ENCODE measurements at places on chromosomes 5 and 9.

GRCh38 chr9:1173211-1173610 is 123.1 kb downstream of the DMRT2 start:
- no peak for DNase-seq

GRCh38 chr9:81456431-81457006 is 232.8 kb downstream of the TLE1 start:
- no peak for DNase-seq

- no peak for DNase-seq
Observed at GRCh38 chr5:149320791-149321330, 24.4 kb upstream of the GRPEL2 start.

DNA sequence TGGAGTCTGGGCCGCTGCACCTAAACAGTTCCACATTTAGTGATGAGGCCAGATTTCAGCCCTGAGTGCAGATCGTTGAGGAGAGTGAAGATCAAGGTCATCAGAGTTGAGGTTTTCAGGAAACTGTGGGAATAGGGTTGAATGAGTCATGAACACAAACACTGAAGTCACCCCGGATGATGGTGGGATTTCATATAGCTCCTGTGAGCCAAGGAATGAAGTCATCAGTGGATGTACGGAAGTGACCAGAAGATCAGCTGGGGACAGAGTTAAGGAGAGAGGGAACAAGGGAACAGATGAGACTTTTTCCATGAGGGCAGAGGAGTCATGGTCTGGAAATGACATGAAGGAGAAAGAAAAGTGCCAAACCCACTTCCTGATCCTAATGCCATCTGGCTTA is 36.5 kb downstream of the PALM2AKAP2 start:
- no peak for DNase-seq

- DNase-seq = no peak
Observed at GRCh38 chr5:11293523-11293922, 532.5 kb upstream of the DAP start.

DNA sequence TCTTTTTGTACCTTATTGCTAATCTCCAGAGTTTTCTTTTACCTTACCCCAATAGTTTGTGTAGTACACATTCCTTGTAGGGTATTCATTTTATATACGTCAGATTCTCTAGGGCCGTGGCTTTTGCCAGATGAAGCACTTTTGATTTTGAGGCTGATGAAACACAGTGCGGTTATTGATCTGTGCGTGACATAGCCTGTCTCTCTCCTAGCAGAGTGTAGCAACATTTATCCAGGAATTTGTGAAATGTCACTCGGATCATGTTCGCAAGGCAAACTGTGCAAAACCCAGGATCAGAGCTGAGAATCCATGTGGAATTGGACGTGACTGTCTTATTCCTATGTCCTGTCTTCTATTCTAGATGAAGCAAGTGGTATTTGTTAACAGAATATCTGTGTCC is 142.0 kb upstream of the SH3GL2 start:
- DNase-seq = no peak

- no peak for DNase-seq
Observed at GRCh38 chr5:9691261-9691660, 61.1 kb upstream of the TAS2R1 start.

DNA sequence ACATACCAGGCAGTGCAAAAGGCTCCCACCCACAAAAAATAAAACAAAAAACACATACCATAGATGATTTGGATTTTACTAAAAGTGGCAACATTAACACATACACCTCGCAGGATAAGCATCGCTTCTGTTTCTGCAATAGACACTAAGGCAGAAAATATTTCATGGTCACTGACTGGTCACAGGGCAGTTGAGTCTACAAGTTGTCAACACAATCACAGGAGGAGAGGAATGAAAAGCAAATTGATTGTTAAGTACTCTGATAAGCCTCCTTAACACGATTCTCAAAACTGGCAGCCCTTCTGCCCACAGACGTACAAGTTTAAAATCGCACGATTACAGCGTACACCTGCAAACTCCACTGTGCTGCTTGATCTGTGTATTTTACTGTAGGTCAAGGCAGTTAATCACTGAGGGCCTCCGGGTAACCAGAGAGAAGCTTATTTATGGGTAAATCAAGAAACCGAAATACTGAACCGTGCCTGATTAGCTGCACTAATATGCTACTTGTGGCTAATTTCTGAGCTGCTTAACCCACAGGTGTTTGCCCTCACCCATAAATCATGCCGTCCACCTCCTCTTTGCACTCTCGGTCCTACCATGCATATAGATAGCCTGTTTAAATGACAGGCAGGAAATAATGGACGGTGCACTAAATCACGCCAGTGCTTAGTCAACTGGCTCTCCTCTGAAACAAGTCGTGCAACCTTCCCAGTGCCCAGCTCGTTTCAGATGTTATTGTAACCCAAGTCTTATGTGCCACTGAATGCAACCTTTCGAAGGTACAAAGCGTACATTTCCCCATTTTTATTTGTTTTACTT is 659.4 kb upstream of the ADAMTS16 start:
- no peak for DNase-seq

All from activated naive CD4-positive, alpha-beta T cell treated with Interleukin-2 at 50 U/mL for 16 hours (primary cell).